ENCODE measurements at places on chromosomes 1 and 21.

GRCh38 chr1:225777058-225777582 is 506 bp upstream of the SRP9 start:
- no peak for DNase-seq

DNA sequence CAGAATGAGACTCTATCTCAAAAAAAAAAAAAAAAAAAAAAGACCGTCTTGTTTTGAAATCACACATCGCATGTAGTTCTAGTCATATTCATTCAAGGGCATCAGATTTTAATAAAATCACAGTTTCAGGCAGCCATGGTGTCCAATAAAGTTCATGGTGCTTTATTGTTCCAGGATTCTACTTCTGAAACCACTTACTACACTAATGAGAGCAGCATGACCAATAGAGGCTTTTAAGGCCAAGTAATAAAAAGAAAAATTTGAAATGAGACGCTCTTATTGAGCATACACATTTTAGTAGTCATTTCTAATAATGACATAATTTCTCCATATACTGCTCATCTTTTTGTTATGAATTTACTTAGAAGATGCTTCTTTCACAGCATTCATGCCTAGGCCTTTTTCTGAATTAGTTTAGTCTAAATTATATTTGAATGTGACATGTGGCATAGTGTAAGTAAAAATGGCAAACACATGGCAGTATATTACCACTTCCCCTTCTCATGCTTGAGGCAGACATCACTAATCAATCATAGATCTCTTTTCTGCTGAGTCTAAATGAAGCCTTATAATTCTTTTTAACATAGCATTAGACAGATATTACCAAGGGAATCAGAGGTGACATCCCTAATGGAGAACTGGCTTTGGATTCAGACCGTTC is 18.5 kb downstream of the NTMT2 start:
- no peak for DNase-seq

- DNase-seq = peak; percentile 66
These were observed 29.9 kb upstream of the ERRFI1 start for GRCh38 chr1:8055973-8056372.

DNA sequence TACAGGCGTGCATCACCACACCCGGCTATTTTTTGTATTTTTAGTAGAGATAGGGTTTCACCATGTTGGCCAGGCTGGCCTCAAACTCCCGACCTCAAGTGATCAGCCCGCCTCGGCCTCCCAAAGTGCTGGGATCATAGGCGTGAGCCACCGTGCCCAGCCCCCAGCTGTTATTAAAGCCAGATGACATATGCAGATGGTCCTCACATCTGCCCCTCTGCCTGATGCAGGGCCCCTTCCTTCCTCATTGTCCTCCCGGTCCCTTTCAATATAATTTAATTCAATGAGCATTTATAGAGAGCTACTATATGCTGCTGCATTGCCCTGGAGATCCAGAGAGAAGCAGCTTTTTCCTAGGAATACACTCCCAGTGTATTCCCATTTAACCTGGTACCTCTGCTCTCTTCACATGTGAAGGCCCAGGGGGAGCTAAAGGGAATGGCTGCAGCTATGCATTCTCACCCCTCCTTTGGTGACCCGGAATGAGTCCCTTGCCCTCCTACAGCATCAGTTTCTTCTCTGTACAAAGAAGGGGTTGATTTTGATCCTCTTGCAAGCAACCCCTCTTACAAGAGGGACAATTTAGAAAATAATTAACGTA is 55.6 kb downstream of the L1TD1 start:
- no peak for DNase-seq

- no peak for DNase-seq
These were observed 187.7 kb downstream of the KAZN start for GRCh38 chr1:14786109-14786675.

- no peak for DNase-seq
These were observed 69.3 kb downstream of the KCTD3 start for GRCh38 chr1:215636258-215636965.

GRCh38 chr1:53693773-53694717 is 44.9 kb downstream of the GLIS1 start:
- no peak for DNase-seq

- DNase-seq = no peak
These were observed 32.5 kb upstream of the SARS1 start for GRCh38 chr1:109181085-109181806.
